Heart left ventricle (tissue), 16 donors: ENCODE measurements at places on chromosomes 16 and 17. TPM values are rescaled to one million over a fixed set of nuclear protein-coding genes. Genes with fewer than 3 reads are reported as not detected.

DNA sequence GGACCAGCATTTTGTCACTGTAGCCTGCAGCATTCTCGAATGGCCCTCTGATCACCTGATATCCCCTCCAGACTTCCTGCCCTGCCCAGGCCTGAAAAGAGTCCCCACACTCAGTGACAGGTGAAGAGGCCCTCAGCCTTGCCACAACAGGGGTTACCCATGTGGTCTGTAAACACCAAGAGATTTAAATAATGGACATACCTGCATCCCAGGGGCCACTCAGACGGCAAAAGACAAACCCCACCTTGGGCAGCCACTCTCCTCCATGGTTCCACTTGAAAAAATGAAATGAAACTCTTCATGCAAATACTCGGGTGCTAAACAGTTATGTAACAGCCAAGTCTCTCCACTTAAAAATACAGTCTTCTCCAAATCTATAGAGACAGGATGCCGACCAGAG lies 22.9 kb upstream of the PECAM1 start:
- DNase-seq: no peak

- no peak for DNase-seq
Observed at GRCh38 chr17:81053041-81053970, 18.4 kb downstream of the BAIAP2 start.

- no peak for DNase-seq
Observed at GRCh38 chr17:14161419-14161818, 75.2 kb downstream of the CDRT15 start.

GRCh38 chr17:8161289-8162232 lies 1.2 kb downstream of the VAMP2 start:
- no peak for DNase-seq

KCNJ18 gene
- not detected for polyA plus RNA-seq
